Lung microvascular endothelial cell (primary cell): ENCODE measurements at places on chromosomes 5 and 9.
A peak's percentile ranks its signal among the peaks of the same experiment; 100 is the strongest.

- DNase-seq: no peak
These were observed 71.8 kb downstream of the SMARCA2 start for GRCh38 chr9:2086971-2087370.

DNA sequence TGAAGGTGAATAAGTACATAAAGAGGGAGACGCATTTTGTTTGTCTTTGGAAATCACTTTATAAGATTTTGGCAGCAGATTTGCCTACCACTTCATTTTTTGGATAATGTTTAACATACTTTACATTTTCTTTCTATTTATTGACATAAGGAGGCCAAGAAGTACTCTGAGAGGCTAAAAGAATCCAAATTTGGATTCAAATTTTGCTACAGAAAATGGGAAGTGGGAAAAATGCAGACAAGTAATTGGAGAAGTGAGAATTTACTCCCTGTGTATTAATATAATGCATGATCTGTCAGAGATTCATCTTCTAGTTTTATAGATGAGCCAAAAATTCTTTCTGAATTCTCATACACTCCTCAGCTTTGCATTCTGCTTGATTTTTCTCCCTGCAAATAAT is 411.2 kb upstream of the CTNND2 start:
- no peak for DNase-seq

- DNase-seq: no peak
These were observed 120.6 kb upstream of the RAPGEF1 start for GRCh38 chr9:131860430-131860829.

DNA sequence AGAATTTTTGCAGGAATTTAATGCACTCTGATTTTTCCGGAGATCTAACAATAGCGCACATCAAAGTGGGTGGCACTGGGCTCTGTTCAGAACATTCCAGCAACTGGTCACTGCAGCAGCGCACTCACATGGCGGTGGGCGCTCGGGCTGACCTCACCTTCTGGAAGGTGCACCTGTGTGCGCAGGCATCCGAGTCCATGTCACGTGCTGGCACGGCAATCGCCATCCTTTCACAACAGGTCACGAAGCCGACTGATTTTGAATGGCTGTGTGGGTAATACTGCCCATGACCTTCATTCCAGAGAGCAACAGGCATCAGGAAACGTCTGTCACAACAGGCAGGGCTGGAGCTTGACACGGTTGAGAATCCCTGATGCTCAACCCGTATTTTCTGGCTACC is 18.7 kb upstream of the CLPTM1L start:
- DNase-seq: peak; percentile 71

- peak; percentile 43 for DNase-seq
These were observed 2.4 kb downstream of the NFIL3 start for GRCh38 chr9:91421128-91421765.

- no peak for DNase-seq
These were observed 43.6 kb downstream of the TSPAN17 start for GRCh38 chr5:176690911-176691310.

DNA sequence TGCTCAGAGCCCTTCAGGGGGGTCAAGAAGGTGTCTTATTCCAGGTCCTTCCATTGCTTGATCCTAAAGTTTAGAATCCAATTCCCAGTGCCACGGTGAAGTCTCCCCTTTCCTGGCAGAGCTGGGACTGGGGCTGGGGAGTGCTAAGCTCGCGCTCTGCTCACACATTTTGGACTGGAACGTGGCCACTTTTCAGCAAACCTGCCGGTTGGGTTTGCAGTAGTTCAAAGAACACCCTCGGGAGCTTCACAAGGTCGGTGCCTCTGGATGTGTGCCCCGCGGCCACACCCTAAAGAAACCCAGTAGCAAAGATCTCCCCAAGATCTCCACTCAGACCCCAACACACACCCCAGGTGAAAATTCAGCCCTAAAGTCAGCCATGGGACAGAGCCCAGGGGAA is at the start of gene C9orf152:
Gene C9orf152, minus strand, starts transcription at position 129 of the 400 bp plus-strand sequence. CDS start 580 bp downstream, outside the sequence.
- no peak for DNase-seq

GRCh38 chr5:94498199-94498598 is 120.2 kb downstream of the KIAA0825 start:
- no peak for DNase-seq

DNA sequence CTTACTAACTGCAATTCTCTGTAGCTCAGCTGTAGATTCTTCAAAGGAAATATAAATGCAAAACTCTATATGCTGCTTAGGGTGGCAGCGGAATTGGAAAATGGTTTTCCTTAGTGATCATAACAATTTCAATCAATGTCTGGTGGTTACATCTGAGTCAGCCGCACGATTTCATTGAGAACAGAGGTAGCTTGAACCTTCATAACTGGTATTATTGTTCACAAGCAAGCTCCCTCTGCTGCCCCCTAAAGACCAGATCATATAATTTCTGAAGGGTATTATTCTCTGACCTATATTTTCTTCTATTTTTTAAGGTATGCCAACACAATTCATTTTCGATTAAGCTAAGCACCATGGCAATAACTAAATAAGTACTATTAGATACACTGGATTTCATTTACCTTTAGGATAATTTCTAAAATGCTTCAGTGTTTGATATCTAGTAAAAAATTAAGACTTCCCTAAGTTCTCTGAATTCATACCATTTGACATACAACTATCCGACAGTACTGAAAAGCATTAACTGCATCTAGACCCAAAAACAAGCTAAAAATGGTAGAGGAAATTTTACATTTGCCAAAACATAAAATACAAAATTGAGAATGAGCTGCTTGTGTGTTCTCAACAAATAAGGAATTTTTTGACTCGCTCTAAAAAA is 181.1 kb upstream of the SPEF2 start:
- peak; percentile 10 for DNase-seq
